ENCODE measurements at places on chromosomes 2 and 18. TPM values are rescaled to one million over a fixed set of nuclear protein-coding genes. Genes with fewer than 3 reads are reported as not detected.

GRCh38 chr2:8595811-8596600 is 85.8 kb upstream of the ID2 start:
- no peak overlapping the region for H3K27ac ChIP-seq
- no peak overlapping the region for H3K4me3 ChIP-seq
- H3K4me1 ChIP-seq = no peaks in the 10 kb centered on the region
- no peaks in the 10 kb centered on the region for H3K27me3 ChIP-seq

DNA sequence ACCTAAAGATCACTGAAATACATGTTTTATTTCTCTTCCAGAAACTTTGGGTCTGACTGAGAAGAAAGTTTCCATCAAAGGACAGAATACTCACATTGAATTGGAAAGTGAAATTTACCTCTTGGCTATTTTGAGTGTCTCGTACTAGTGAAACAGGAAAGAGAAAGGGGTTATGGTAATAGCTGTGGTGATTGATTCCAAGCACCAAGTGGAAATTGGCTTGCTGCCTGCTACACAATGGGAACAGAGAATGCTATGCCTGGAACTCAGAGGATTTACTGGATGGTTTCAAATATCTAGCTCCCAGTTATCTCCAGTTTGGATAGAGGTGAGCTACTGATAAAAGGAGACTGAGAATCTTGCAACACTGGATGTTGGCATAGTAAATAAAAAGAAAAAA is 492.8 kb upstream of the FSIP2 start:
- no peak overlapping the region for H3K4me3 ChIP-seq
- H3K36me3 ChIP-seq = no peaks in the 10 kb centered on the region
- H3K27ac ChIP-seq = no peak overlapping the region

DNA sequence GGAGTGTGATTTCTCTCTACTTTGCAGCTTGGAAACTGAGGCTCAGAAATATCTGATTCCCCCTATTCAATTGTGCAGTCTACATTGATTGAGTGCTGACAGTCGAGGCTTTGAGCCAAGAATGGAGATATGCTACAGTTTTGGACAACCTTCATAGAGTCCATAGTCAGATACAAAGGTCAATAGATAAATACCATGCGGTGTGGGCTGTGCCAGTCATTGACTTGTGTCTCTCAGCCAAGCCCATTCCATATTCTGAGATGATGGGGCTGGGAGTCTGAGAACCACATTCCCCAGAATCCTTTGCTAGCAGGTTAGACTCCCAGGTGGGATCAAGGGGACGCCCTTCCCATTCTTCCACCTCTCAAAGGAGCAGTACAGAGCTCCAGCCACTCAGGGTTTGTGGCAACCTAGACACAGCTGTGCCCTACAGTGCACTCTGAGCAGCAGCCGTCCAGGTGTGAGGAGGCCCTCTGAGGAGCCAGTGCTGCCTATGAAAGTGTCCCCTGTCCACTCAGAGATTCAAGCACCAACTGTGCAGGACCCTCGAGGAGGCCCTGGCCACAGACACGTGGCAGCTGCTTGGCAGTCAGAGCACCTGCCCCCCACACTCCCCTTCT is 348.3 kb downstream of the CYRIA start:
- no peak for DNase-seq
- no peaks in the 10 kb centered on the region for H3K36me3 ChIP-seq
- H3K27ac ChIP-seq = no peak overlapping the region
- H3K27me3 ChIP-seq = no peaks in the 10 kb centered on the region

GRCh38 chr2:20288642-20289340 is 61.9 kb downstream of the PUM2 start:
- H3K36me3 ChIP-seq = peaks cover 74% of the 10 kb centered on the region
- no peak overlapping the region for H3K27ac ChIP-seq
- H3K4me3 ChIP-seq = no peak overlapping the region
- H3K27me3 ChIP-seq = no peaks in the 10 kb centered on the region
- H3K4me1 ChIP-seq = no peaks in the 10 kb centered on the region
- DNase-seq = no peak

- no peaks in the 10 kb centered on the region for H3K36me3 ChIP-seq
- no peaks in the 10 kb centered on the region for H3K4me1 ChIP-seq
- H3K4me3 ChIP-seq = no peak overlapping the region
- no peak for DNase-seq
- no peaks in the 10 kb centered on the region for H3K27me3 ChIP-seq
These were observed 10.4 kb upstream of the NETO1 start for GRCh38 chr18:72878143-72878542.

DNA sequence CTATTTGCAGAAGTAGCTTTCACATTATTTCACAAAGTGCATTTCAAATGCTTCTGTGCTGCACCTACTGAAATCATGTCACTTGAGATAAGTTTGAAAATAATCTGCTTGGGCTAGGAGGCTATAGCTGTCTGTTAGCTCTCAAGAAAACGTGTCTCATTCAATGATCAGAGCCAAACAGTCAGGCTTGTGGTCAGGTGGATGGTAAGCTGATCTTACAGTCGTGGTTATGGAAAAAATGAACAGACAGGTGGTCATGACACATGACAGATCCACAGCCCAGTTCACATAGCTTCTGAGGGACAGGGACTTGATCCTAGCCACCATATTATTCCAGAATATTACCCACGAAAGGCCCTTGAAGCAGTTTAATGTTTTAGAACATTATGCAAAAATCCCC is 26.5 kb upstream of the RFX8 start:
- no peak for DNase-seq
- no peak overlapping the region for H3K27ac ChIP-seq
- H3K4me3 ChIP-seq = no peak overlapping the region
- no peaks in the 10 kb centered on the region for H3K27me3 ChIP-seq
- no peaks in the 10 kb centered on the region for H3K36me3 ChIP-seq

DNA sequence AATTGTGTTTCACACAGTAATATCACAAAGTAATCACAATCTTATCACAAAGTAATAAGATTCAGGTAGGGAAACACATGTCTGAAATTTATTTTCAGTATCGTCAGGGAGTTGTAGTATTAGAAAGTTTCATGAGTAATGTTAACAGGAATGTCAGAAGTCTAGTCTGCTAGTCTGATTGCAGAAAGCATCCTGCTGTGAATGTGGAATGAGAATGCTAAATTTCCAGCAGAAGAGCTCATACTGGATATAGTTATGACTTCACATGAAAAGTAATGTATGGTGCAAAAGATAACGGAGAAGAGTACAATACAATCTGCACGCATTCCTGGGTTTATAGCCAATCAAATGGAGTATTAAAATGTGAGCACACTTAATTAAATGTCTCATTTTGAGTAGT is 494.7 kb upstream of the SETBP1 start:
- no peaks in the 10 kb centered on the region for H3K27me3 ChIP-seq
- H3K27ac ChIP-seq = no peak overlapping the region
- H3K4me3 ChIP-seq = no peak overlapping the region
- DNase-seq = no peak
- no peaks in the 10 kb centered on the region for H3K4me1 ChIP-seq
- H3K36me3 ChIP-seq = no peaks in the 10 kb centered on the region

- peaks cover 62% of the 10 kb centered on the region for H3K36me3 ChIP-seq
- no peak overlapping the region for H3K4me3 ChIP-seq
- no peaks in the 10 kb centered on the region for H3K4me1 ChIP-seq
- H3K27me3 ChIP-seq = no peaks in the 10 kb centered on the region
- H3K27ac ChIP-seq = no peak overlapping the region
These were observed 11.1 kb downstream of the CFAP36 start for GRCh38 chr2:55530539-55531081.

DNA sequence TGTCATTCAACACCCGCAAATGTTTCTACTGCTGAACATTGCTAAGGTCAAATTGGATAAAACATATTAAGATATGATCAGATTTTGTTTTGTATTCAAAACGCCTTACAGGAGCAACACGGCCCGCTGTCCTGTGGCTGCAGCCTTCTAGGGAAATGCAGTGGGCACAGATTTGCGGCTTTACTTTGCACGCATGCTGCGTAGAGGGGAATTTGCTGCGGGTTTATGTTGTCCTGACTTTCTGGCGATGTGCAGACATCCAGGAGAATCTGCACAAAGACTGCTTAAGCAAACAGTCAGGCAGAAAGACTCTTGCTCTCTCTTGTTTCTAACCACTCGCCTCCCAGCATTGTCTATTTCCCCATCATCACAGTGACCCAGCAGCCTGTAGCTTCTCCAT is 88.3 kb downstream of the LRRC30 start:
- DNase-seq = no peak
- H3K27ac ChIP-seq = no peak overlapping the region
- no peaks in the 10 kb centered on the region for H3K4me1 ChIP-seq
- no peaks in the 10 kb centered on the region for H3K36me3 ChIP-seq
- H3K4me3 ChIP-seq = no peak overlapping the region

DNA sequence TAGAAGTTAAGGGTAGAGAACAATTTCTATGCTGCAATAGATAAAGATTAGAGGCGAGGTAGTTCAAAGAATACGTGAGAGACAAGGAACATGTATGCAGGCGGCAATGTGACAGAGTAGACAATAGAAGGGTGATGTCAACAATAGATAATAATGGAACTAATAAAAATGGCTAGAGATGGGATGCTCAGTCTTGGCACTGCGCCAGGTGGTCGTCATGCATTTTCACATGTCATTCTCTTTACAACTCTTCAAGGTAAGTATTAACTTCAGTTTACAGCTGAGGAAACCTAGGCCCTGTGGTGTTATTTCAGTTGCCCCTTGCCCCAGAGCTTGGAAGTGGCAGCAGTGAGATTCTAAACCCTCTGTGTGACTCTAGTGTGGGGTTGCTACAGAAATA is 890.7 kb upstream of the CELF4 start:
- no peaks in the 10 kb centered on the region for H3K27me3 ChIP-seq
- DNase-seq = no peak
- no peaks in the 10 kb centered on the region for H3K4me1 ChIP-seq
- H3K4me3 ChIP-seq = no peak overlapping the region

- H3K4me3 ChIP-seq = no peak overlapping the region
- DNase-seq = no peak
- H3K36me3 ChIP-seq = no peaks in the 10 kb centered on the region
- H3K27ac ChIP-seq = no peak overlapping the region
- peaks cover 6% of the 10 kb centered on the region for H3K4me1 ChIP-seq
These were observed 30.6 kb downstream of the ARMC9 start for GRCh38 chr2:231228974-231229529.

DNA sequence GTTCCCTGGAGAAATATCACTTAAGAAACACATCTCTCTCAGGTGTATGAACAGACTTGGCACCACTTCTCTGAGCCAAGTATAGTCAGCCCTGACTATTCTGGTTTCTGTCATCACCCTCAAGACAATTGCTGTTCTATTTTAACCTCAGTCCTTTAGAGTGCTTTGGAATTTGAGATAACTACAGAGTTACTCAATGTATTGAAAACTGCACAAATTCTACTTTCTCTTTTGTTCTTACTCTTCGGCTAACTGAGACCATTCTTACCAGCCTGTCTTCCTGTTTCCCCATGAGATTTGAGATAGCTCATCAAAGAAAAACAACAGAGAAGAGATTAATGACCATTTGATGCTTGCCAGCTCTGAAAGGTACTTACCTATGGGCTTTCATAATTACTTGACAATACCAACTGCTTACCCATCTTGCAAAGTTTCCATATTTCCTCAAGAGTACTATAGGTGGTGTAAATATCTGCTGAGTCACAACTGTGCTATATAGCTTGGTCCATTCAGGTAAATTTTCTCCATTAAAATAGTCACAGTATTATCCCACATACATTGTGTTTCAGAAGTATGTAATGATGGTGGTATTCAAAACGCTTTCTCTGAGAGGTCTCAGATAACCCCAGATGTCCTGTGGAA is 467.5 kb upstream of the CHST9 start:
- no peaks in the 10 kb centered on the region for H3K4me1 ChIP-seq
- no peak overlapping the region for H3K4me3 ChIP-seq
- no peak for DNase-seq
- H3K27me3 ChIP-seq = no peaks in the 10 kb centered on the region
- no peaks in the 10 kb centered on the region for H3K36me3 ChIP-seq
- no peak overlapping the region for H3K27ac ChIP-seq

DNA sequence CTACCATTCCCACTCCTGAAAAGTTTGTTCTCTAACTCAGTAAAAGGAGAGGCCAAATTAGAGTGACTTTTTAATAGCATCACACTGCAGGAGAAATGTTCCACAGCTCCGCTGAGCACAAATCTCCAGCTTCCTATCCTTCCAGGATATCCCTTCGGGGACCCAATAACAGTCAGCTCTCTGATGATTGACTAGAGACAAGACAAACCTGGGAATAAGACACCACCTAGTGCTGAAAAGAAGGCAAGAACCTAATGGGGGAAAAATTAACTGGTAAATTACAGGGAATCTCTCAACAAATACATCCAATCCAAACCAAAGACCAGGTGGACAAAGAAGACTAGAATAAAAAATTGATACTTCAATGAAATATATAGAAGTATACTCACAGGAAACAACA is 977.1 kb upstream of the SOX11 start:
- no peaks in the 10 kb centered on the region for H3K36me3 ChIP-seq
- no peaks in the 10 kb centered on the region for H3K27me3 ChIP-seq
- no peaks in the 10 kb centered on the region for H3K4me1 ChIP-seq
- no peak overlapping the region for H3K27ac ChIP-seq
- DNase-seq = no peak

- H3K27me3 ChIP-seq = no peaks in the 10 kb centered on the region
- no peaks in the 10 kb centered on the region for H3K36me3 ChIP-seq
- H3K4me3 ChIP-seq = no peak overlapping the region
These were observed 205.1 kb downstream of the TPGS2 start for GRCh38 chr18:36623681-36624190.

- no peaks in the 10 kb centered on the region for H3K27me3 ChIP-seq
- no peaks in the 10 kb centered on the region for H3K36me3 ChIP-seq
- no peak for DNase-seq
- no peak overlapping the region for H3K4me3 ChIP-seq
- H3K27ac ChIP-seq = no peak overlapping the region
These were observed 194.1 kb upstream of the HNMT start for GRCh38 chr2:137770166-137770565.

GRCh38 chr2:124646166-124646815 is 621.2 kb downstream of the CNTNAP5 start:
- no peak overlapping the region for H3K27ac ChIP-seq
- H3K4me3 ChIP-seq = no peak overlapping the region
- H3K4me1 ChIP-seq = no peaks in the 10 kb centered on the region
- H3K36me3 ChIP-seq = no peaks in the 10 kb centered on the region

DNA sequence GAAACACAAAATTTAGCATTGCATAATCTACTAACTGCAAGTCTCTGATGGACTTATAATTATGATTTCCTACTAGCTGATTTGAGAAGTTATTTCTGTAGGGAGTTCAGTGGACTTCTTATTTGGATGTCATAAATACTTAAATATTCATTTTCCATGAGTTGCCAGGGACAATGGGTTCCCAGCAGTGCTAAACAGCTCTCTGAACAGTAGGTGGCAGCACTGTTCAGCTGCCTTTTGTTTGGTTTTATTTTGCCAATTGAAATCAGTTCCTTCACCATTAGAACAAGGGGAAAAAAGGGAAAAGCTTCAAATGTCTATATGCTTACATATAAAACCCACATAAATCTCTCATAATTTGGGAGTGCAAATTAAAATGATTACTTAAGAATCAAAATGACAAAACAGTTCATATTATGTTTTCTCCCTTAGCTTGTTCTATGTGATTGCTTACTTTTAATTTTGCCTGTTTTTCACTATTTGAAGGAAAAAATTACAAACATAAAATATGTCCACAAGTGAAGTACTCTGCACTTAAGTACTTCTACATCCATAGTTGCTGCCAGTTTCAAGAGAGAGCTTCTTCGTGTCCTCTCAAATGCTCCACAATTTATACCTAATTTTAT is 898.9 kb downstream of the CPS1 start:
- H3K36me3 ChIP-seq = no peaks in the 10 kb centered on the region
- DNase-seq = no peak
- H3K27ac ChIP-seq = no peak overlapping the region
- H3K4me3 ChIP-seq = no peak overlapping the region
- H3K27me3 ChIP-seq = no peaks in the 10 kb centered on the region
- H3K4me1 ChIP-seq = no peaks in the 10 kb centered on the region

Gene CCBE1
- 27.8 TPM for total RNA-seq

Gene DES
- 59.4 TPM for total RNA-seq

Gene SP140
- total RNA-seq = 12.7 TPM

Data from upper lobe of right lung (tissue), 1 donor.